ENCODE measurements at places on chromosomes 7 and 10.

- DNase-seq = no peak
These were observed 28.8 kb upstream of the HECTD2 start for GRCh38 chr10:91381257-91381891.

DNA sequence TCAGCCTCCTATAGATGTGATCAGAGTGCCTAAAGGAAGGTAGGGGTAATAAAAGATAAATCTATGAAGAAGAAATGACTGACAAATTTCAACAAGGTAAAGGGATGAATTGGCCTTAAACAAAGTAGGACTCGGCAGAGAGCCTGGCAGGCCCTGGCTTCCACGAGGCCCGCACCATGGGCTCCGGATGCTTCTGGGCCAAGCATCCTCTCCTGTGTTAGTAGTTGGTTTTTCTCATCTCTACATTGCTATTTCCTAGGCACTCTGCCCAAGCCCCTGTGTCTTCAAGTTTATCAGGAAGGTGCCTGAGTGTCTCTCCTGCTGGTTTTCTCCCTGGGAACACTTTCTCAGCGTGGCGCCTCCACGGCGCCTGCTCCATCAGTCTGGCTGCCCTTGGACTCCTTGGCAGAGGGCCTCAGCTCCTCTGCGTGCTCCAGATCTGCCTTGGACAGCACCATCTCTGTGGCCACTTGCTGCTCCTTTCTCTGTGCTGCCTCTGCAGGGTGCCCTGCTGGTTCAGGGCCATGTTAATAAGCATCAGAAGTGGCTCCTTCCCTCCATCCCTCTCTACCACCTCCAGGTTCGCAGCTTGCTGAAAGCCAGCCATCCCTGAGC lies 413.3 kb upstream of the DPP6 start:
- DNase-seq = no peak

GRCh38 chr10:69650589-69651261 lies 20.7 kb downstream of the FAM241B start:
- DNase-seq = no peak

GRCh38 chr7:108985037-108985436 lies 415.4 kb downstream of the DNAJB9 start:
- no peak for DNase-seq

GRCh38 chr10:81915504-81915897 lies 40.5 kb downstream of the NRG3 start:
- no peak for DNase-seq

- DNase-seq = no peak
These were observed 52.3 kb upstream of the KIAA1217 start for GRCh38 chr10:24156686-24157085.

DNA sequence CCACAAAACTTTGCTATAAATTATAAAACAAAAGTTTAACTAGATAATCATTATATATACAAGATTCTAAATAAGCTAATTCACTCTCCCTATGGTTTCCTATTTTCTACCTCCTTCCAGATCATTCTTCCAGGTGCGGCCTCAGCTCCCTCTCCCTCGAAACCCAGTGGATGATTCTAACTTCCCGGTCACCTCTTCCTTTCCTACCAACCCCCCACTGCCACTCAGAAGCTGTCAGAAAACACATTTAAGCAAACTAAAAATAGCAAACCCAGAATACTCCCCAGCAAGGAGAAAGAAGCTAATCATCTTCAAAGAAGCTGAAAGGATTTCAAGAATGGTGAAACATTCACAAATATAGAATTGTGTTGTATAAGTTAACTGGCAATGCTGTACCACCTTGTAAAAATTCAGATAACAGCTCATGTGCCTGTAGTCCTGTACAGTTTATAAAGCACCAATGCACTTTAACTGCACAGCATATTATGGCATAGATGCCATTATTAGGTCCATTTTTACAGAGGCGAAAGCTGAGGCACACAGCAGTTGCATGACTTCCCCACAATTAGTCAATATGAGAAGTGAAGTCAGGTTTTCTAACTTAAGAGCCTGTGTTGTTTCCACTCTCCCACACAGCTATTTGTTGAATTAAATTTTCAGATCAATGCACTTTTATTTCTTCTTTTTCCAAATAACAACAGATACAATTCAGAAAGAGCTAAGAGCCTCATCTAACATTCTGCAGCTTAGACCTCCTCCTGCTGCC lies 13.7 kb upstream of the DNTT start:
- no peak for DNase-seq

GRCh38 chr7:92451645-92452044 lies 4.4 kb downstream of the GATAD1 start:
- DNase-seq = no peak

GRCh38 chr10:132924046-132924952 lies 18.1 kb downstream of the CFAP46 start:
- no peak for DNase-seq

- DNase-seq = no peak
These were observed 26.1 kb downstream of the ABCB1 start for GRCh38 chr7:87574630-87575029.

DNA sequence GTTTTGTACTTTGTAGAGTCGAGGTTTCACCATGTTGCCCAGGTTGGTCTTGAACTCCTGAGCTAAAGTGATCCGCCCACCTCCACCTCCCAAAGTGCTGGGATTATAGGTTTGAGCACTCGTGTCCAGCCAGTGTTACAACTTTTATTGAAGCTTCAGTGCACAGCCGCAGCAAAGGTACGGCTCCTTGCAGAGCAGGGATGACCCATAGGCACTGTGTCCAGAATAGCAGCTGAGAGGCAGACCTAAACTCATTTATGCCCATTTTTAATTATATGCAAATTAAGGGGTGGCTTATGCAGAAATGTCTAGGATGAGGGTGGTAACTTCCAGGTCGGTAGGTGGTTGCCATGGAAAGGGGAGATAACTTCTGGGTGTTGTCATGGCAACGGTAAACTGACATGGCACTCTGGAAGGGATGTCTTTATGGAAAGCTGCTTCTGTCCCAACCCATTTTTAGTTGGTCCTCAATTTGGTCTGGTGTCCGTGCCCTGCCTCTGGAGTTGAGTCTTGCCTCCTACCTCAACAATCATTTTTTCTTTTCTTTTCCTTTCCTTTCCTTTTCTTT lies 22.7 kb downstream of the NYAP1 start:
- DNase-seq = no peak

- DNase-seq = no peak
These were observed 66.6 kb upstream of the IGFBP3 start for GRCh38 chr7:45987521-45988290.

- no peak for DNase-seq
These were observed 54.5 kb downstream of the WAC start for GRCh38 chr10:28587270-28587969.

DNA sequence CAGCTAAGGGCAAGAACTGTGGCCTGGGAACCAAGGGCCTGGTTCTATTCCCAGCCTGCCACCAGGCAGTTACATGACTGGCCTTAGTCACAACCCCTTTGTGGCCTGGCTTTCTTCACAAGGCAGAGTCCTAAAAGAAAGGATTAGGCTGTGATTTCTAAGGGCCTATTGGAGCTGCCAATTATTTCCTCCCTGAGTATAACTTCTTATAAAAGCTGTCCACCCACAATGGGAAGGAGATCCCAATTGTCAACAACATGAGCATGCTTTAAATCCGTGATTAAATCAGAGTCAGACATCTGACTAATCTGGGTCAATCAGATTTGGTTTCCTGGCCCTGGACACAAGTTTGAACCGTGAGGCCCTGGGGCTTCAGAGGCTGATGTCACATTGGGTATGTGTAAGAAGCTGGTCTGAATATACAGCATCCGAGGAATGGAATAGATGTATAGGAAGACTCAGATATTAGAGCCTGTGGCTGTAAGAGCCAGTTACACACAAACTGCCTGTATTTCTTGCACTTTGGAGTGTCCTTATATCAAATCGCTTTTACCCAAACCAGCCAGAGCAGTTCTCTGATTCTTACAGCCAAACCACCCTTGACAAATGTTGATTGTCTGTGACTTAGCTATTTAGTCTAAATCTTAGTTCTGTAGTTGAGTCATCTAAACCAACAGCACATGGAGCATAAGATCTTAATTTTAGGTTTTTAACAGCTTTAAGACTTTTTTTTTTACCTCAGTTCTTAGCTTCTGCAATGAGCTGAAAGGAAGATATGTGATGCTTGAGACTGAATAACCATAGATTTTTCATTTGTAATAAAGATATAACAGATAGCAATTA lies 61.3 kb downstream of the ABCB4 start:
- DNase-seq = no peak

- DNase-seq = no peak
These were observed 222.1 kb downstream of the ARL4A start for GRCh38 chr7:12909483-12909882.

DNA sequence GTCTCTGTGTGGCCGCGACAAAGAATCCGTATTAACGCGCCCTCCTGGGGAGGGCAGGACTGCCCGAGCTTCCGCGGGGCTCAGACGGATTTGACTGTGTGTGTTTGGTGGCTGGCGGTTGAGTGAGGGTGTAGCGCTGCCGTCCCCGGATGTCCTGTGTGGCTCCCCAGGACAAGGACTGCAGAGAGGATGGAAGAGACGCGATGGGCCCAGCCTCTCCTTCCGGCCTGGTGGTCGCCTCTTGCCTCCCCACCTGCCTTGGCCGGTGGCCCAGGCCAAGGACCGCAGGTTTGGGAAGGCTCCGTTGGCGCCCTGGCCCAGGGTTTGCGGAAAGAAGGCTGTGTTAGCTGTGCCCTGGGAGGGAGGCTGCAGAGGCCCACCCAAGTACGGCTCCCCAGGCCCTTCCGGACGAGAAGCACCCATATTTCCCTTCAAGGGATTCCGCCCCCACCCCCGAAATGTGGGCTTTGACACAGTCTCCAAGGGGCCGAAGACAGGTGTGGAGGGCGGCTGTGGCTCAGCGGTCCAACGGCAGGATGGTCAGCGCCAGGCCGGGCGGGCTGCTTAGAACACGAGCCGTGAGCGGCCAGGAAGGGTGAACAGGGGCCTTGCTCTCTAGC lies 2.3 kb downstream of the UNCX start:
- DNase-seq = no peak

GRCh38 chr10:22365233-22365632 lies 19.9 kb downstream of the SPAG6 start:
- no peak for DNase-seq

- DNase-seq = no peak
These were observed 95.4 kb upstream of the AFAP1L2 start for GRCh38 chr10:114499630-114500190.

DNA sequence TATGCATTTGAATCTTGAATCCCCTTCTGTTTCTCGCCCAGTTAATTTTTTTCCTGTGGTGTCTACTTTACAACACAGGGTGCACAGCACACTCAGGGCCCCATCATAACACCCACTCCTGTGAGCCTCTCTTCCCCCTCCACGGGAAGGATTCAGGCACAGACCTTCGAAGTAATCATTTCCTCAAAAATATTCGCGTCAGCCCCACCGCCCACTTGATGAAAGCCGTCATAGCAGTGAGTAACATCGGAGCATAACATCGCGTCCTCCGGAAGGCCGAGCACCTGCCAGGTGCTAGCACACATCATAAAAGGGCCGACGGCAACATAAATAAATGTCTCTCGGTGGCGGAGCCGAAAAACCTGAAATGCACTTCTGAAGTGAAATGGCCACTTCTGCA lies 201.7 kb upstream of the ADARB2 start:
- no peak for DNase-seq

DNA sequence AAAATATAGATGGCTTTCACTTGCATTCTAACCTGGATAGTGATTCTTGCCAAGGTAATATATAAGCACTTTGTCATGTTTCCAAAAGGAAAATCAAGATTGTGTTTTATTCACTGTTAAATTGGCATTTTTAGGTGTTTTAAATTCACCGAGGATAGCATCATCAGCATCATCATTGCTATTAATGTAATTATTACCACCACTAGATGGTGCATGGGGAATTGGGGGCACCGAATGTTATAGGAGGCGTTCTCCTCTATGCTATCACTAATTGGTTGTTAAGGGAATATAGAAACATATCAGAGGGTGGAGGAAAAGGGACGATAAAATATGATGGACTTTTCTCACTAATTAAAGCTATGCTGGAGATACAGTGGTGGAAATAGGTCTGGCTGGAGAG lies 95.5 kb downstream of the CELF2 start:
- DNase-seq = no peak

DNA sequence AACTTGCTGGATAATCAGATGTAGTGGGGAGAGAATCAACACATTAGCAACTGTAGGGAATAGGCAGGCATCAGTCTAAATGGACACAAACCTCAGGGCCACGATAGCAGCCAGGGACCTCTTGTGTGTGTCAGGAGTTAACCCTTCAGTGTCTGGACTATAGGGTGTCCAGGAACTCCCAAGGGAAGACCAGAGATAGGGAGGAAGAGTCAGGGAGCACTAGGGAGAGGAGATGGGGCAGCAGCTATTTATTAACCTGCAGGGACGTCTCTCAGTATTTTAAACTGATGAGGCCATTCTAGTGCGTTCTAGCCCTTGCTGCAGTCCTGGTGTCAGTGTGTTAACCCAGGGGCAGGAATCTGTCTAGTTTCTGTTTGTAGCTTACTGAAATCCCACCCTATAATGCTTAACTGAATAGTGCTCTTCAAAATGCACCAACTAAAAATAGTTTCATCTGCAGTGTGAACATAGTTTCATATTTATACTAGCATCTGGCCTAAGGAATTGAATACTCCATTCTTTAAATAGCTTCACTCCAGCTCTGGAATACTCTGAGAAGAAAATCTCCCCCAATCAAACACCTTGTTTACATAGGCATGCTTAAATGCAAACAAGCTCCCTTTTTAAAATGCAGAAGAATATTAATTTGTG lies 62.7 kb downstream of the ARID5B start:
- DNase-seq = no peak

DNA sequence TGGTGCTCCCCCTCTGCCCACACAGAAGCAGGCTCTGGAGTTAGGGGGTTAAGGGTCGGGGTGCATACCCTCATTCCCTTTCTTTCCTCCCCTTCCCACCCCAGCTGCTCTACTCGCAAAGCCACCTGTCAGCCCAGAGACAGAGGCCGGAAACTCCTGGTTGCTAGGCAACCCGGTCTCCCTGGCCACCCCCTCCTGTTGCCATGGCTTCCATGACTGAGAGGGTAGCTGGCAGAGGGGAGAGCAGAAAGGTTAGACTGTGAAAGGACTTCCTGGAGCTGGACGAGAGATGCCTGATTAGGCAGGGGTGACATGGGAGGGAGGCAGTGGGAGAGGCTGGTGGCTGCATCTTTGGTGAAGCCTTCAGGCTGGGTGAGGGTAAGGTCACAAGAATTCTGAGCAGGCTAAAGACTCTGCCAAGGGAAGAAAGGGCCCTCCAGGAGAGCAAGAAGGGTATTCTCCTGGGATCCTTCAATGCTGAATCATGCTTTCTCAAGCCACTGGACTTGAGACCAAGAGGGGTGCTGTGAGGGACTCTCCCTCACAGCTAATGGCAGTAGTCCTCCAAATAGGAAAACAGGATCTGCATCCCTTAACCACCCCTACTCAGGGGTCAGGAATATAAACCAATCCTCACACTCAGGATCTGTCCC lies 5.4 kb downstream of the PSD start:
- peak; percentile 37 for DNase-seq
